H7 (cell line): ENCODE measurements at places on chromosomes 7 and 10.

DNA sequence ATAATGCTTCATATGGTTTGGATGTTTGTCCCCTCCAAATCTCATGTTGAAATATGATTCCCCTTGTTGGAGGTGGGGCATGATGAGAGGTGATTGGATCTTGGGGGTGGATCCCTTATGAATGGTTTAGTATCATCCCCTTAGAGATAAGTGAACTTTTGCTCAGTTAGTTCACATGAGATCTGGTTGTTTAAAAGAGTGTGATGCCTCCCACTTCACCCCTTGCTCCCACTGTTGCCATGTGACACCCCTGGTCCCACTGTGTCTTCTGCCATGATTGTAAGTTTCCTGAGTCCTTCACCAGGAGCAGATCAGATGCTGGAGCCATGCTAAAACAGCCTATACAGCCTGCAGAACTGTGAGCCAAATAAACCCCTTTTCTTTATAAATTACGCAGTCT is 13.1 kb upstream of the AUTS2 start:
- DNase-seq, result no peak

DNA sequence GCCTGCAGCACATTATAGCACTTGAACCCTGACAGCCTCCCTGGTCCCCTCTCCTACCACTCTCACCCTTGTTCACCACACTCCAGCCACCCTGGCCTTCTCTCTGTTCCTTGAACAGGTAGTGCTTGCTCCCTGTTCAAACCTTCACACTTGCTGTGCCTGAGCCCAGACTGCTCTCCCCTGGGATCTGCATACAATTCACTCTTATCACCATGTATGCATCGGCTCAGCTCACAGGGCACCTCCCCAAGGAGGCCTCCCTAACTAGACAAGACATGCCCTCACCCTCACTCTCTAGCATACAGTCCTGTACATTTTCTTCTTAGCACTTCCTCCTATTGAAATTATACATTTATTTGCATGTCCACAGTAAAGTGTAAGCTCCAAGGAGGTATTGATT is 59.3 kb downstream of the FAM13C start:
- DNase-seq, result peak; percentile 8

DNA sequence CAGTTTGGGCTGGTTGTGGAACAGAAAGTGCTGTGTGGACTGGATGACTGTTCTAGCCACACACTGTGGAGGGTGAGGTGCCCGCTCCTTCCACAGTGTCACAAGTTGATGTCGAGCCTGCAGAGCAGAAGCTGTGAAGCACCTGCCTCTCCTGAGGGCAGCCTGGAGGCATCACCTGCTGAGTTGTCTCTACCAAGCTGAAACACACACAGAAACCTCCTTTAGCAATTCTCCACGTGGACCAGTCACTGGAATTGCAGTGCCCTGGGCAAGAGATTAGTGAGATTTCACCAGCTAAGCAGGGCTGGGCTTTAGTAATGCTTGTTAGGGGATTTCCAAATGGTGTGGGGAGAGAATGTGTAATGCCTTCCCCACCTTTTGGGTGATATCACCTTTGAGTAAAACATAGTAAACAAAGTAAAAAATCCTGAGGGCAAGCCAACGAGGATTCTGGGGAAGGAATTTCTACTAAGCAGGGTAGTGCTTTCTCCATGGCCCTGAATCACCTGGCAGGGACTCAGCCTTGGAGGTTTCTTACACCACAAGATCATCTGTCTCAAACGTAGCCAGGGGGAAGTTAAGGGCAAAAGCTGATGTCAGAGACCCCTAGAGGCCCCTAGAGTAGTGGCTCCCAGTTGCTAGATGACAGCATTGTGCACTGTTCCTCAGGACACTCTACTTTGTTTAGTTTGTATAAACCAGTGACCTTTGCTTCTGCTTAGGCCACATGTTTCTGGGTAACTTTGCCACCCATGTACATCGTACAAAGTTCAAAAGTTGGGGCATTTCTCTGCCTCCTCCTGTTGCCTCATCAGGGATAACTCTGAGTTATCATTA is 233.1 kb upstream of the IGFBP3 start:
- no peak for DNase-seq

- no peak for DNase-seq
These were observed 28.3 kb upstream of the OLAH start for GRCh38 chr10:15015451-15015850.

DNA sequence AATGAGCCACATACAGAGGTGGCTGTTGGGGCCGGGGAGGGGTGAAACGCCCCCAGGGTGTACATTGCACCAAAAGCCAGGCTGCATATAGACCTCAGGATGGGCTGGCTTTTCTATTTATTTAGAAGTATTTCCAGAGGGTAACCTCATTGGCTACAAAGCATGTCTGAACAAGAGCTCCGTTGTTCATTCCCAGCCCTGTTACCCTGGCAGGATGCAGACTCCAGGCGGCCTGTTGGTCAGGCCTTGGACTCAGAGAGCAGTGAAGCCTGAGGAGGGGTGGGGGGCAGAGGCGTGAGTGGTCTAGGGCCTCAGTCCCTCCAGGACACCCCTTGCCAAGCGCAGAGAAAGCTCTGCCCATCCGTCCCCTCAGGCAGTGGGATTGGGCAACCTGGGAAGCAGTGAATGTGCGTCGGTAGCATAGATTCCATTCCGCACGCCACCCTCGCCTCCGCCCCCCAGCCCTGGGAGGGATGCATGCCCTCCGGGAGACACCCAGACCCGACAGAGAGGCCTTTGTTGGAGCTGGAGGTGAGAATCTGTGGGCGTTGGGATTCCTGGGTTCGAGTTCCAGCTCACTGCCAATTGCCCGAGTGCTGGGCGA is 41.9 kb downstream of the TCF7L2 start:
- DNase-seq, result no peak

DNA sequence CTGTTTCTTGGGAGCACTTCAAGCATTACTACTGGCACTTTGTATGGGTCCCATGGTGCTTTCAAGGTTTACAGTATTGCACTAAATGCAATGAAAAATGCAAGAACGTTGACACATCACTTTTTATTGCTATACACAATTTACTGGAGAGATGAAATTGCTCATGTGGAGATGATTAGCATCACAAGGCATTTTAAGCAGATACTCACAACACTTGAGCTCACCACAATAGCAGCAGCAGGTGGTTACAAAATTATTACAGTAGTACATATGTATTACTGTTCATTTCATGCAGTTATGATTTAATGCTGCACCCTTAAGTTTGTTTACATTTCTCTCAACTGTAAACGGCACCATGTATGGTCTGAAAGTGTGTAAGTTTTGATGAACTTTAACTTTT is 537.7 kb downstream of the GRM8 start:
- no peak for DNase-seq

- DNase-seq, result no peak
These were observed 33.3 kb upstream of the EBLN1 start for GRCh38 chr10:22250897-22251660.

DNA sequence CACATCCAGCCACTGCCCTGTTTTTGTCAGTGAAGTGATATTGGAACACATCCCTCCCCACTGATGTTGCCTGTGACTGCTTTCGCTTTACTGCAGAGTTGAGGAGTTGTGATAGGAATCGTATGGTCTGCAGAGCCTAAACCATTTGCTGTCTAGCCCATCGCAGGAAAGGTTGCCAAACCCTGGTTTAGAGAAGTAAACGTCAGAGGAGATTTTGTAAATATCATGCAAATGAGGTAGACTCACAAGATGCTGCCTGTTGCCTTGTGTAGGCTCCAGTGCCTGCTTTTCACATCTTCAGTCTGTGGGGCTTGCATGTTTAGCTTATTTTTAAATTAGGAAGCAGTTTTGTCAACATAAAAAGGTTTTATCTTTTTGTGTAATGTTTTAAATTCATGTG is 107.1 kb downstream of the TRRAP start:
- DNase-seq, result no peak

DNA sequence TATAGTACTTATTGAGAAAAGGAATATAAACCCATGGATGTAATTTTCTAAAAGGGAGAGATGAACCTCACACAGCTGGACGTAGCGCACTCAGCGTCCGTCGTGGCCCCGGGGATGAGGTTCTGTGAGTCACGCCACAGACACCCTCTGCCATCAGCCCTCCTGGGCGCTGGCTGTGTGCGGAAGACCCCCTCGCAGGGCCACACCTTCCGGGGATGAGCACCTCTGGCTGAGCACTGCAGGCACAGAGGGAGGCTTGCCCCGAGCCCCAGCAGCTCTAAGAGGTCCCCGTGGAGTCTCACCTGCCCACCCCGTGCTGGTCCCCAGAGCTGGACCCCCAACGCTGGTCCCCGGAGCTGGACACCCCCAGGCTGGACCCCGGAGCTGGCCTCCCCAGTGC is 215.8 kb downstream of the PTPRN2 start:
- no peak for DNase-seq
